ENCODE measurements at places on chromosomes 13 and 19. TPM values are rescaled to one million over a fixed set of nuclear protein-coding genes. Genes with fewer than 3 reads are reported as not detected.

Gene SIGLEC8
- polyA plus RNA-seq, result 1.1 TPM

Gene IL11
- not detected for polyA plus RNA-seq

Gene ARRDC5
- polyA plus RNA-seq, result not detected

Gene TEX101
- polyA plus RNA-seq, result not detected

Gene KLF1
- not detected for polyA plus RNA-seq

Gene PRODH2
- polyA plus RNA-seq, result not detected

Gene CYP4F2
- 4.4 TPM for polyA plus RNA-seq
